Stimulated activated CD8-positive, alpha-beta memory T cell treated with anti-CD3 and anti-CD28 coated beads, Interleukin-15, amount 100 ng/mL, for 48 hours (primary cell): ENCODE measurements at places on chromosomes 5 and 9.

GRCh38 chr5:57246426-57246825 lies 72.6 kb downstream of the GPBP1 start:
- no peak for DNase-seq

GRCh38 chr5:173547579-173547978 lies 68.9 kb downstream of the BOD1 start:
- DNase-seq = no peak

DNA sequence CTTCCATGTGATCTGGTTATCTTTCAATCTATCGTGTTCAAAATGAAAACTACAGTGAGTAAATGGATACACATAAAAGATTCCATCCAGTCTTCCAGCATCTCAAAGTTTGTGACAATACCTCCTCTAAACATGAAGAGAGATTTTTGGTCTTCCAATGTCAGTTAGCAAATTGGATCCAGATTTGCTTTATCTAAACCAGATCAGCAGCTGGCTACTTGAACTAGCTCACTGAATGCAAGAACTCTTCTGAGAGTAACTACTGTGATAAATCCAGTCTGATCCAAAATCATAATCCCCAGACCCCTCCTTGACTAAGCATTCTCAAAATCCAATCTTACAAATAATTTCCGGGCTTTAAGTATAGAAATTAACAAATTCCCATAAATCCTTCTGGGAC lies 2177.9 kb upstream of the C9orf72 start:
- DNase-seq = no peak

- DNase-seq = no peak
Observed at GRCh38 chr5:67989456-67989855, 226.1 kb upstream of the PIK3R1 start.

DNA sequence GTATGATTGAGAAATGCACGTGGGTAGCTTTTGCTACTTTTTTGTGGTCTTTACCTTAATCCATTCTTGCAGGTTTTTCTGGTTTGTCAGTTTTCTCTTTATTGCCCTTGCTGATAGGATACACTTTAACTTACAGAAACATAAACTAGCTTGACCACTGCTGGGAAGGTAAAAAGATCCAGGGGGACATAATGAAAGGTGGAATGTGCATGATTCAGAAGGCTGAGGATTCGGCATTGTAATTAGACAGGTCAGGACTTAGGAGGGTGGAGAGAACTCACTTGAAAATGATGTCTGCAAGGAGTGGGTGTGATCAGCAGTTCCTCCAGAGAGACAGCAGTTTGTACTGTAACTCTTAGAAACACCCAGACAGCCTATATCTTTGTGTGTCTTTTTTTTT lies 19.8 kb upstream of the TXNDC8 start:
- DNase-seq = no peak

DNA sequence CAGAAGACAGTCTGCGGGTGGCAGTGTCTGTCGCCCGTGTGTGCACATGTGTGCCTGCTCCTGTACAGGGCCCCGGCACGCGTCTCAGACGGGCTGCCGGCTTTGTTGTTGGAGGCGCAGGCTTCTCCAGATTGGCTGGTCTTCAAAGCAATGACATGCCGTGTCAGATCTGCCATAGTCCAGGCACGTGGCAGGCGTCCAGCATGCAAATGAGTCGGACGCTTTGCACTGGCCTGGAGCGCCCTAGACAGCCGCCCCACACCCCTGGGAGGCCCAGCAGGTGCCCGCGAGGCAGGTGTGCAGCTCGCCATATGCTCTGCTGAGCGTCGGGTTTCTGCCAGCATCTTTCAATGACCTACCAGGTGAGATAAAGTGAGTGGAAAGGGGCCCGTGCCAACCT lies 71.5 kb downstream of the GADD45G start:
- DNase-seq = no peak

- DNase-seq = no peak
Observed at GRCh38 chr5:32506201-32506661, 61.7 kb upstream of the ZFR start.

DNA sequence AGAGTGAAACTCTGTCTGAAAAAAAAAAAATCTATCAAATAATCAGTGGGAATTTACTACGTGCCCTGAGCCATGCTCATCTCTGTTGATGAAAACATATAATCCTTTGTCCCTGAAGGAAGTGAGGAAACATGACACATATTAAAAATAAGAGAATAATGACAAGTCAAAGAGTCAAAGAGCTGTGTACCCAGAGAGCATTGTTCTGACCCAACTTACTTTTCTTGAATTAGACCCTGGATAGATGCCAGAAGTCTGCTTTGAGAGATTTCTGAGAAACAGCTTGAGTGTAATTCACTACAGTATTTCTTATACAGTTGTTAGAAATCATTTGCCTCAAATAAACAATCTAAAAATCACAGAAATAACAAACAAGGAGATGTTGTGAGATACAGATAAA lies 490.0 kb upstream of the PIK3R1 start:
- DNase-seq = no peak

DNA sequence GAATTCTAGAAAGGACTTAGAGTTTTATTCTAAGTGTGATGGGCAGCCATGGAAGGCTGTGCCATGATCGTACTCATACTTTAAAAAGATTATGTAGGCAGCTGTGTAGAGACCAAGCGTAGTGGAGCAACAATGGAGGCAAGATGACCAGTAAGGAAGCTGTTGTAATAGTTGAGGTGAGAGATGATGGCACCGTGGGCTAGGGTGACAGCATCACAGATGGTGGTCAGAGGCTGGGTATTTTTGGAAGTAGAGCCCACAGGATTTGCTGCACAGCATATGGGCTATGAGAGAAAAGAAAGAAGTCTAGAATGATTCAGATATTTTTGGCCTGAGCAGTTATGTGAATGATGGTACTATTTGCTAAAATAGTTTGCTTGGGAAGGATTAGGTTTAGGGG lies 7.7 kb downstream of the ARHGAP26 start:
- DNase-seq = no peak

GRCh38 chr9:69949396-69949795 lies 94.3 kb upstream of the MAMDC2 start:
- no peak for DNase-seq

DNA sequence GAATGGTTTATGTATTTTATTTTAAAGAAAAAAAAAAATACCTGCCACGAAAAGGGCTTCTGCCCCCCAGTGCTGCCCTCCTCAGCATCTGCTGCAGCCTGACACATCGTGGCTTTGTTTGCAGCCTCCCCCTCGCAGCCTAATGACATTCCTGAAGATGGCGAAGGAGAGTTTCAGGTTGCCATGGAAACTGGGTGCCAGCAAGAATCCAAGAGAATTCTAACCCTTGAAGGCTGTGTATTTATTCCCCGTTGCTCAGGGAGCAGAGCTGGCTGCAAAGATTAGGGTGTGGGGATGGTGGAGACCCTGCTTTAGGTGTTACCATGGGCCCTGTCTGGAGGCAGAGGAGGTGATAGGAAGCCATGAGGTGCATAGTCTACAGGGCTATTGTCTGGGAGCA lies 126.6 kb downstream of the NSG2 start:
- DNase-seq = no peak

- no peak for DNase-seq
Observed at GRCh38 chr9:93196096-93197055, 12.4 kb downstream of the WNK2 start.

GRCh38 chr5:148781766-148782165 lies 44.6 kb upstream of the ADRB2 start:
- DNase-seq = no peak

GRCh38 chr9:6917162-6917561 lies 159.4 kb downstream of the KDM4C start:
- DNase-seq = no peak

DNA sequence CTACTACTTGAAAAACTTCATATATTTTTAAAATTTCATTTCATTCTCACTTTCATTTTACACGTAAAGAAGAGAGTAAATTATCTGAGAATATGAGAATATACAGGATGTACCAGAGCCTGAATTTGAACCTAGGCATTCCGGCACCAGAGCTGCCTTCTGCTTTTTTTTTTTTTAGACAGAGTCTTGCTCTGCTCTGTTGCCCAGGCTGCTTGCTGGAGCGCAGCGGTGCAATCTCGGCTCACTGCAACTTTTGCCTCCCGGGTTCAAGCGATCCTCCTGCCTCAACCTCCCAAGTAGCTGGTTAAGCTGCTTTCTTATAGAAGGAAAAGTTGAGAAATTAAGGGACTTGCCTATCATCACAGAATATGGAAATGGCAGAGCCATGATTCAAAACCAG lies 540.1 kb downstream of the EBF1 start:
- no peak for DNase-seq

DNA sequence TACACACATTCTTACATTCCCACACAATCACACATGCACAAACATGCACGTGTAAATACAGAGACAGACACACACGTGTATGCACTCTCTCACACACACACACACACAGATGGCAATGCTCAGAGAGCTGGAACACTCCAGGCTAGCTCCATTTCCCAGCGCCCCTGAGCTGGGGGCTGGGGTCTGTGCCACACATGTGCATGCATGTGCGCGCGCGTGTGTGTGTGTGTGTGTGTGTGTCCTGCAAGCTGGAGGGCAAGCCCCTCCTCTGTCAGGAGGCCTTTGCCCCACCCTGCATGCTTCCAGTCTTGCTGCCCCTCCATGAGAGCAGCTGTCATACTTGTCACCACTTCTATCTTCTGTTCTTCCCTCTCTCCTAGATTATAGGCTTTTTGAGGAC lies 16.6 kb upstream of the S1PR3 start:
- DNase-seq = no peak

DNA sequence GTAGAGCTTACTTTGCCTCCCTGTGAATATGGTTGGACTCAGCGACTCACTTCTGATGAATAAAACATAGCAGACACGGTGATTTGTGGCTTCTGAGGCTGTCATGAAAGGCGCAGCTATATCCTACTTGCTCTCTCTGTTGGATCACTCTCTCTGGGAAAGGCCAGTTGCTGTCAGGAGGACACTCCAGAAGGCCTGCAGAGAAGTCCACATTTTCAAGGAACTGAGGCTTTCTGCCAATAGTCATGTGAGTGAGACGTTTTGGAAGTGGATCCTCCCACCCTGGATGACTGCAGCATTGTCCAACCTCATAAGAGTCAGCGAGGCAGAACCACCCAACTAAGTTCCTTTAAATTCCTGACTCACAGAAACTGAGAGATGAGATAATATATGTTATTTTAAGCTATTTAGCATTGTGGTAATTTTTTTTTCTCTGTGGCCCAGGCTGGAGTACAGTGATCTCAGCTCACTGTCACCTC lies 156.0 kb upstream of the MAST4 start:
- peak; percentile 21 for DNase-seq
